ENCODE measurements at places on chromosomes 3 and 15.

DNA sequence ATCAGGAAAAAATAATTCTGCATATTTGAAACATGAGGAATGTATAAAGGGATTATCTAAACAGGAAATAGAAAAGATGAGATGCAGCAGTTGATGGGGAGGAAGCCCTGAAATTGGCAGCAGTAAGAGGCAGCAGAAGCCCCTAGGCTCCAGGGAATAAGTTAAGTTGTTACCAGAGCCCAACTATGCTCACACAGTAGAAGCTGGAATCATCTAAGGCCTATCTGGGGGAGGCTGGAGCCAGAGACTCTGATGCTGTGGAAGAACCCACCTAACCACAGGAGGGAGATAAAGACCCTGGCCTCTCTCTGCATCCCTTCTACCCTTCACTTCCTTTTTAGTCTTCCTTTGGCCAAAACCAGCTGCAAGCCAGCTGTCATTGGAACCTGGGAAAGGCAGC lies 519.7 kb downstream of the DIPK2A start:
- no peak for DNase-seq

DNA sequence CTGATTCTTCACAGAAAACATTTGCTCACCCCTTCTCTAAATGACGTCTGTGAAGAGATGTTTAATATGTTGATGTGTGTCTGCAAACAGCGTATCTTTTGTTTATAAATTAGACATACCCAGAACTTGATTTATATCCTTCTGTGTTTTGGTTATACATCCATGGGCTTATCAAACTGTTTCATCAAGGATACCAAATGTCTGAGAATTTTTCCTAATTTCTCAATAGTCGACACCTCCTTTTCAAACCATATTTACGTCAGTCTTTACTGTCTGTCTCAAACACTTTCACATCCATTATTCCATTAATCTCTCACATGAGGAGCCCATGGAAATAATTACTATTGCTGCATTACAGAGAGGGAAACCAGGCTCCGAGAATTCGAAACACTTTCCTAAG lies 85.4 kb downstream of the FGF12 start:
- DNase-seq = no peak

GRCh38 chr3:124832782-124833709 lies 54.1 kb downstream of the ITGB5 start:
- DNase-seq = no peak

- no peak for DNase-seq
Observed at GRCh38 chr3:70519026-70519425, 206.6 kb upstream of the MDFIC2 start.

DNA sequence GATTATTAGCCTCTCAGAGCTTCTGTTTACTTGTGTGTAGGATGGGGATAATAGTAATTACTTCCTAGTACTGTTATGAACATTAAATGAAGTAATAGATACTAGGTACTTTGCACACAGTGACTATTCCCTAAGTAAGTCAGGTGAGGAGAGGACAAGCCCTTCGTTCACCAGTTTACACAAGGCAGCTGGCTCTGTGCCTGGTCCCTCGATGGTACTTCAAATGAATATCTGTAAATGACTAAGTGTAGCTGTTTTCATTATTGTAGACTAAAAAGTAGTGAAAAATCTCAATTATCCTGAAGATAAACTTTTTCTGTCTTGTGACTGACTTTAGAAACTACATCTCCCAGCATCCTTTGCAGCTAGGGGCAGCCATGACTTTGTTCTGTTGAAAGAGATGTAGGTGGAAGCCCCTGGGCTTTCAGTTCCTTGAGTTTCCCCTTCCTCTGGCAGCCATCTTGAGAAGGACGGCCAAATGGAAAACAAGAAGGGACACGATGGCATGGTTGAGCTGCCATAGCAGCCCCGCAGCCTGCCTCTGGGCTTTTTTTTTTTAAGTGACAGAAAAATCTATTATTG lies 11.7 kb upstream of the WNT7A start:
- peak; percentile 17 for DNase-seq

- DNase-seq = no peak
Observed at GRCh38 chr3:66803721-66804695, 194.1 kb upstream of the KBTBD8 start.

GRCh38 chr3:54801977-54802376 lies 125.9 kb downstream of the LRTM1 start:
- DNase-seq = no peak

DNA sequence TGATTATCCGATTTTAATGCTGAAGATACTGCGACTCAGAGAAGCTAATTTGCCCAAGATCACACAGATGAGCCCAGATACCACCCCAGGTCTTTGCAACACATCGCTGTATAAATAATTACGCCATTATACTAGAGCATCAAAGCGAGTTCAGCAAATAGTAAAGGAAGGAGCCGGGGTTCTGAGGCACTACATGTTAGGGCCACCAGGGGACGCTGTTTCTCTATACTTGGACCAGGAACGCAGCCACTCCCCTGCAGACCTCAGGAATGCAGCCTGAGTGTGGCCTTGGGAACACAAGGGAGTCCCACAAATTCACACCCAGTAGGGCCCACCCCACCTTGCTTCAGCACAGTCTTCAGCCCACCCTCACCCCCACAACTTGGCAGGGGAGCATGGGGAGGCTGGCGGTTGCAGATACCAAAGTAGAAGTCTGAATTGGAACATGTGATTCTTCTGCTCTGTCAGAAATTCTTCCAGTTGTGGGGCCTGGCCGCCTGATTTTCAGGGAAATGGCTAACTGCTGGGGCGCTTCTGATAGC lies 57.8 kb upstream of the RYK start:
- DNase-seq = peak; percentile 68

DNA sequence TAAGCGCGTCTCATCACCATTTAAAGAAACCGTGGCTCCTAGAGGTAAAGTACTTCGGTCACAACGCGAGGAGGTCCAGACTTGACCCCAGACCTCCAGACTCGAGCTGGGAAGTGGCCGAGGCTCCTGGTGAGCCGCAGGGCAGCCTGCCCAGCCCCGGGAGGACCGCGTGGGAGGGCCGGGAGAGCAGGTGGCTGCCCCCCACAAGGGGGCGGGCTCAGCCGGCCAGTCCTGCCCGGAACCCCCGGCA lies at the start of gene SLC27A2:
Gene SLC27A2, plus strand, starts transcription at position 228 of the 250 bp plus-strand sequence. CDS start 232 bp downstream, outside the sequence.
- no peak for DNase-seq

DNA sequence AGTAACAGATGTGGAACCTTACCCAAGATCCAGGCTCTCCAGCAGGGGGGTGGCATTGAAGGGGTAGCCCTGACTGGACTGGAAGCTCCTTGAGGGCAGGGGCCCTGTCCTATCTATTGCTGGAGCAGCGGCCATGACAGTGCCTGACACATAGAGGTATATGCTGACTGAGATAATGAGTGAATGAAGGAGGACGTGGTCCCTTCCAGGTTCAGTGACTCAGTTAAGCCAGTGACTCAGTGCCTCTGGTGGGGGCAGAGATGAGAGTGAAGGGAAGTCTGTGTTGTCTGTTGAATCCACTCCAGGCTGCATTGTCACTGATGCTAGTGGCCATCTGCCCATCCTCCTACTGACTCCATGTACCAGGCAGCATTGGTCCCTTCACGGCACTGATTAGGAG lies 13.0 kb upstream of the CTXND1 start:
- DNase-seq = no peak

- DNase-seq = no peak
Observed at GRCh38 chr15:45594835-45595530, 7.8 kb downstream of the BLOC1S6 start.

DNA sequence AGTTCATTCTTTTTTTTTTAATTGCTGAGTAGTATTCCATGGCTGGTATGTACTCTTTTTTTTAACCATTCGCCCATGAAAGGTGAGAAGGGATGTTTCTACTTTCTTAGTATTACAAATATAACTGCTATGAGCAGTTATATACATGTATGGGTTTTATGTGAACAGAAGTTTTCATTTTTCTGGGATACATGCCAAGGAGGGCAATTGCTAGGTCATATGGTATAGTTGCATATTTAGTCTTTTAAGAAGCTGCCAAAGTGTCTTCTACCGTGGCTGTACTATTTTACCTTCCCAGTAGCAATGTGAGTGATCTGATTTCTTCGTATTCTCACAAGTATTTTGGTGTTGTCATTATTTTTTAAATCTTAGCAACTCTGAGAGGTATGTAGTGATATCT lies 11.2 kb upstream of the KLHL40 start:
- DNase-seq = no peak

- DNase-seq = no peak
Observed at GRCh38 chr15:69573815-69574475, 121.3 kb downstream of the RPLP1 start.

DNA sequence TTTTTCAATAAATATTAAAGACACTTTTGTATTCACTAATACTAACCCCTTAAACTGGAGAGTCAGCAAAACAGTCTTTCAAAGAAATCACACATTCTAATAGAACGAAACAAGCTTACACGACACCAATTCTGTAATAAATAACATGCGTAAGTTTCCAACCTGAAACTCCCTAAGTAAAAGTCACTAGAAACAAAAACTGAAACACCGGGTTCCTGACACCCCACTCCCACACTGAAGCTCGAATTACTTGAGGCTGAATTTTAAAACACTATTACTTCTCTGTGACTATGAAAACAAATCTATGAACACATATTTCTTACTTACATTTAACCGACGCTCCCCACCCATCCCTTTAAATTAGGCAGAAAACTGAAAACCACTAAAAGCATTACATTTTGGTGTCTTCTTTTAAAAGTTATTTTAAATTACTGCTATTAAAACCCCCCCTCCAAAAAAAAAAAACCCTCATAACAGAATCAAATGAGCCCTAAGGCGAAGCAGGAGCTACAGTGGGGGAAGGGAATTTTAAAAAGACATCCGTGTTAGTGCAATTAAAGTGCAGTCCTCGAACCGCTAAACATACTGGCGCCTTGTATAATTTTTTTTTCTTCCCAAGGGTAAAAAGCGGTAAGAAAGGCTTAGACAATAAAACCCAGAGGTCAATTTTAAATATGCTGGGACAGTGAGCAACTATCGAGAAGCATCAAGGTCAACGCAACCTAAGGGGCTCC lies 878 bp downstream of the SPPL2A start:
- peak; percentile 34 for DNase-seq

DNA sequence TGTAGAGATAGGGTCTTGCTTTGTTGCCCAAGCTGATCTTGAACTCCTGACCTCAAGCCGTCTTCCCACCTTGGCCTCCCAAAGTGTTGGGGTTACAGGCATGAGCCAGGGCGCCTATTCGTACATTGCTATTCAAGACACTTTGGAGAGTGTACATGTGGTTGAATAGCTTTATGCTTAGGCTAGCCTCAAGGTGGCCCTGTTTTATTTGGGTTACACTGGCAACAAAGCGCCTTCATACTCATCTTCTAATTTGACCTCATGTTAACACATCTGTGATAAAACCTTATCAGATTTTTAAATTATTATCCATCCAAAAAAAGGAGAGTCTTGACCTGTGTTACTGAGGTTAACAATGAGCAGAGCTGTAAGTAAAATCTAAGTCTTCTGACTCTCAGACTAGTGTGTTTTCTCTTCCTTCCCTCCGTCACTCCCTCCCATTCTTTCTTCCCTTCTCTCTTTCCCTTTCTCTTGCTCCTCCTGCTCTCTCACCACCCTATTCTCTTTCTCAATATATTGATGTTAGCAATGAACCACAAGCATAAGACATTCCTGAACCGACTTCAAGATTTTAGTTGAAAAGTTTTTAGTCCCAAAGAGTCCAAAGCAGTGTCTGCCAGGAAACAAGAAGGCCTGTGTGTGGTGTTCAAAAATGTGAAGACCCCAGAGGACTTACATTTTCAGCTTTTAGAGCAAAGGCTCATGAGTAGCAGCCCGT lies 603.7 kb upstream of the CFAP20DC start:
- no peak for DNase-seq

DNA sequence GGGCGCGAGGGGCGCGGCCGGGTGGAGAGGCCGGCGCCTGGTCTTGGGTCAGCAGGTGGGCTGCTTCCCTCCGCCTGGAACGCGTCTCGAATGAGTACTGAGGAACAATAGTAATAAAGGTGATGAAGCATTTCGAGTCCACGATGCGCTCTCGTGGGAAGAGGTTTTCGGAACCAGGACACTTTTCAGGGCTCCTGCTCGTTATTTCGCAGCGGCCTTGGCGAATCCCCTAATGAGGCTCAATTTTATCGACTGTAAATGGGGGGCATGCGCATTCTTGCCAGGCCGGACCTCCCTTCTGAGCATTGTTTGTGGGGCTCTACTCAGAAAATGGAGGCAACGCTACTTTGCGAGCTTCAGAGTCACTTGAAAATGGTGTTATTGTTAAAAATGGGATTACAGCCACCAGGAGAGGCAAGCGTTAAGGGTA lies 1.2 kb downstream of the NR2C2 start:
- no peak for DNase-seq

GRCh38 chr15:28985691-28986090 lies 99.9 kb downstream of the APBA2 start:
- DNase-seq = no peak

DNA sequence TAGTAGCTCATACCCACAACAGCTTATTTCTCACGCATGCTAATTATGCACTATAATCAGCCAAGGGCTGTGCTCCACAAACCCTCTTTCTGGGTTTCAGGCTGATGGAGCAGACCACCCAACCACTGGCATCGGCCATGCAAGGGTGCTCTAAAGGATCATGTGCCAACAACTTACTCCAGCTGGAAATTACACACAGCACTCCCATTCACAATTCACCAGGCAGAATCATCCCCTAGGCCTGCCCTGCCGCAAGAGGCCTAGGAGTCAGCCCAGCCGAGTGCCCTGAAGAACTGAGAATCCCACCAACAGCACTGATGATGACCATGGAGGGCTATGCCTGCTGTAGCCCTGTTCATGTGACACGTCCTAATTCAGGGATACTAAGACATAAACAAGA lies 216.2 kb upstream of the CHRNA7 start:
- DNase-seq = no peak

DNA sequence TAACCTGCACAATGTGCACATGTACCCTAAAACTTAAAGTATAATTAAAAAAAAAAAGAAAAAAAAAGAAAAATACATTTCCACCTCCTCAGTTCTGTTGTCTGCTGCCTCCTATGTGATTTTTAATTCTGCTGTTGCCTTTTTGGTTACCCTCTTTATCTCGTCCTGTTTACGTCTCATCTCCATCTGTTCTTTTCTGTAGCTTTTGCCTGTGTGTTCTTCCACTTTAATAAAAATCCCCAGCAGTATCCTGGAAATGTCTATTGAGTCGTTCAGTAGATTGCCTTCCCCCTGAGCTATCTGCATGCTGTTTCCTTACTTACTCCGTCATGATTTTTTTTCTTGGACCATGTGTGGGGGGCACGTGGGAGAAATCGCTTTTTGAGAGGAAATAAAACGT lies 302.5 kb downstream of the FEZF2 start:
- DNase-seq = no peak

- DNase-seq = peak; percentile 2
Observed at GRCh38 chr3:65785065-65785645, 253.6 kb downstream of the MAGI1 start.

GRCh38 chr3:48688737-48689075 lies 3.0 kb upstream of the NCKIPSD start:
- no peak for DNase-seq

- no peak for DNase-seq
Observed at GRCh38 chr3:30186741-30187219, 419.6 kb upstream of the TGFBR2 start.

GRCh38 chr3:148598619-148599018 lies 99.1 kb upstream of the AGTR1 start:
- DNase-seq = no peak

All from CD4-positive, alpha-beta T cell treated with Interleukin-4 for 4 hours (primary cell).